ENCODE measurements at places on chromosomes 3 and 15.
A peak's percentile ranks its signal among the peaks of the same experiment; 100 is the strongest.

DNA sequence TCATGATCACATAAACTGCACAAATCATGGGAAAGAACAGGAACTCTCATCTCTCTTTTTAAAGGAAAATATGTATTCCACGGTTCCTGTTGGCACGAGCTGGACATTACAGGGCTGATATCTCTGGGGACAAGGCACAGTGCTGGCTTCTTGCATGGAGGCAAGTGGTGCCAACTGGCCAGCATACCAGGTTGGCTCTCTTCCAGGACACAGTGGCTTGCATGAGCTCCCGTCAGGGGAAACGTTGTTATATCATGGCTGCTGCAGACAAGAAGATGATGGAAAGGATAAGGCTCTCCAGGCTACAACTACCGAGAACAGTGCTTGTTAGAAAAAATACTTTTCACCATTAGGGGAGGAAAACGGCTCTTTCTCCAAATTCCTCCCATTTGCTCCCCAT, 283.9 kb downstream of the RORA start:
- DNase-seq, result no peak

- no peak for DNase-seq
Measured at GRCh38 chr3:143902210-143902609, 53.9 kb upstream of the SLC9A9 start.

DNA sequence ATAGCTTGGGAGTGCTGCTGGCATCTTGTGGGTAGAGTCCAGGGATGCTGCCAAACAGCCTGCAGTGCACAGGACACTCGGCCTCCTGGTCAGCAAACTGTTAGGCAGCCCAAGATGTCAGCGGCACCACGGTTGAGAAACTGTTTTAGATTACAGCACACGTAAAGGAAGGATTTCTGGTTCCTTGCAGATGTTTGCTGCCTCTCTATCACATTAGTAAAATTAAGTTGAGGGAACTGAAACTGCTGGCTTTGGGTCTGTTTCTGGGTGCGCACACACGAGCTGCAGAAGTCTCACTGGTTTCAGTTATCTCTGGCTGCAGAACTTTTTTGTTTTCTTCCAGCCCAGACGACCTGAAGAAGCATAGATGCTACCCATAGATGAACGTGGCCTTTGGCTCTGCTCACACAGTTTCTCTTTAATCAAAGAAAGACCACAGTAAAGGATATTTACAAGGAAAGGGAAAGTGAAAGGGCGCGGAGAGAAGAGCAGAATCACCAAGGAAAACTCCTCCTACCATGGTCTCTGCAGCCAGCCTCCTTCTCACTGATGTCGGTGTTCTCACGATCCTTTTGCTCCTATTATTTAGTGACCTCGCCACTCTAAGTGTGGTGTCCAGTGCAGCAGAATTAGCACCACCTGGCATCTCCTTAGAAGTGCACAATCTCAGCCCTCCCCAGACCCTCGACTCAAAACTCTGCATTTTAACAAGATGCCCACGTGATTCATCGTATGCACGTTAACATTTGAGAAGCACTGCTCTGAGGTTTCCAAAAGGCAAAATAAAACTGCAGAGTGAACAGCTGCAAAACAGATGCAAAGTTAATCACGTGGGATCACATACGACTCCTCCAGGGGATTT, 50.6 kb upstream of the AKAP13 start:
- DNase-seq, result peak; percentile 18

DNA sequence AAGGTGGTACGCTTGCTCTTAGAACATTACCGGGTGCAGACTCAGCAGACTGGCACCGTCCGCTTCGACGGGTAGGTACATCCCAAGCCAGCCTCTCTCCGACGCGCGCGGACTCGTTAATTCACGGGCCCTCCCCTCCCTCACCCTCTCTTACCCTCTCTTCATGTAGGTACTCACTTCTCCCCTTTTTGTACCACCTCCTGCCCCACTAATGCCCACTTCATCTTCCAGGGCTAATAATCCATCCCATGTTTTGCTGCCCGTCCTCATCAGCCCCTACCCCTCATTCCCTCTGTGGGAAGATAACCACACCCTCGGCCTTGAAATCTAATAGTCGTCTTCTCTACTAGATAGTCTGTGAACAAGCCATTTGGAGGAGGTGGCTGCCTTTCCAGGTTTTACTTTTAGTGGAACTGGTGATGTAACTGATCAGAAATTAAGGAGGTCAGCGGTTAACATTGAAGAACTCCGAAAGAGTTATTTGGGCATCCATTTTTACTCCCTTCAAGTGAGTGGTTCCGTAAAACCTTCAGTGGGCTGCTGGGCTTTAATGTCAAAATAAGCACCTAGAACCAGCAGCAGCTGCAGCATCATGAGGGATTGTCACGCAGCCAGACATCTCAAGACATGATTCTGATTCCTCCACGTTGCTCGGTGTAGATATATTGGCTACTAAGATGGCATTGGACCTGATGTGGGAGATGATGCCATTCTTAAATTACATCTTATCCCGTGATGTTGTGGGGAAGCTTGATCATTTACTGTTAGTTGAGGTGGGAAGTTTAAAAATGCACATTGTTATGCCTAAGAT, 1.3 kb downstream of the FEM1B start:
- no peak for DNase-seq

DNA sequence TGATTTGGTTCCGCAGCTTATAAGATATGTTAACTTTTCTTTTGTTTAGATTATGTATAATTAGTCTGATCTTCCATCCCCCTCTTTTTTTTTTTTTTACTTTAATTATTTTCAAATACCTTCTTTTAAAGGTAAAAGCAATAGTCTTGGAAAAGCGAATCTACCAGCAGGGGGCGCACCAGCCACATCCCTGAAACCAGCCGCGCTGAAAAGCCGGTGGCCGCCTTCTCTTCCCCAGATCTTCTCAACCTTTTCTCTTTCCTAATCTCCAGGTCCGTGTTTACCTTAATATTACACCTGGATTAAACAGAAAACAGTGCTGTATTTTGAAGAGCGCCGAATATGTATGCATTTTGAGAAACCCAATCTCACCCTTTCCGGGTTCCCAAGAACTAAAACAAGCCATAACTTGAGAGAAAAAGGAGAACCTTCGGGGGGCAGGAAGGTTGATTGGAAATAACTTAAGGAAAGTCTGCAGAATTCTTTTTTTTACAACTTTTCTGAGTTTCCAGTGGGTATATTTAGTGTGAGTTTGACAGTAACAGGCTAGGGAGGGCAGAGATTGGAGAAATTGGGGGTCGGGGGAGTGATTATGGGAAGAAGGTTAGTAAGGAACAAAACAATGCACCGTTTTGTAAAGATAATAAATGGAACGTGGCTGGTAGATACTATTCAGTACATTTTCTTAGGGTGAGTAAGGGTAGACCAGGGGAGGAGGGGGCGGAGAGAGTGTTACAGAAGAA, 2.0 kb upstream of the SOX2 start:
- DNase-seq, result peak; percentile 64

DNA sequence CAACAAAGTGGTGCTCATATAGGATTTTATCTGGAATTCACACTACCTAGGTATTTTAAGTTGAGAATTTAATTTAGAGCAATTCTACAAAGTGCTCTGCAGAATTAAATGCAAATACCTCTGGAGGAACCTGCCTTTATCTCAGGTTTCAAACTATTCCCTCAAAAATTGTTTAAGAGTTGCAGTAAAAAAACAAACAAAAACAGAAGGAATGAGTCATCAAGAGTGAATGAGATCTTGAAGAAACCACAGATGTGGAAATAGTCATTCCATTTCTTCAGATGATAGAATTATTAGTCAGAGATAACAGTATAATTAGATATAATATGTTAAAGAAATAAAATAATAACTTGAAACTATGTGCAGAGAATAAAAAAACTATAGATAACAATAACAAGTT, 80.8 kb upstream of the SCN5A start:
- no peak for DNase-seq

DNA sequence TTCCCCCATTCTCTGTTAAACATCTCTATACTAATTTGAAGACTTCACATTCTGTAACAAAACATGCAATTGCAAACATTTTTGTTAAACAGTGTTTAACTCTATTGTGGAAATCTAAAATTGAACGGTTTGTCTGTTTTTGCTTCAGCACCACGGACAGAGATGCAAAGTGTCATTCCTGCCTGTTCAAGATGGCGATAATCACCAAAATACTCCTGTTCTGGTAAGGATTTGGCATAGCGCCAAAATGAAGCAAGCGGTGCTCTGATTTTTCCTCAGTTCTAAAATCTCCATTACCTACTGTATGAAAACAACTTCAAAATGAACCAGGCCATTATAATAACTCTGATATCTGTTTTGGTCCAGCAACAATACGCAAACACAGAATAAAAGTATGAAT, 129.7 kb upstream of the TUSC7 start:
- DNase-seq, result no peak

DNA sequence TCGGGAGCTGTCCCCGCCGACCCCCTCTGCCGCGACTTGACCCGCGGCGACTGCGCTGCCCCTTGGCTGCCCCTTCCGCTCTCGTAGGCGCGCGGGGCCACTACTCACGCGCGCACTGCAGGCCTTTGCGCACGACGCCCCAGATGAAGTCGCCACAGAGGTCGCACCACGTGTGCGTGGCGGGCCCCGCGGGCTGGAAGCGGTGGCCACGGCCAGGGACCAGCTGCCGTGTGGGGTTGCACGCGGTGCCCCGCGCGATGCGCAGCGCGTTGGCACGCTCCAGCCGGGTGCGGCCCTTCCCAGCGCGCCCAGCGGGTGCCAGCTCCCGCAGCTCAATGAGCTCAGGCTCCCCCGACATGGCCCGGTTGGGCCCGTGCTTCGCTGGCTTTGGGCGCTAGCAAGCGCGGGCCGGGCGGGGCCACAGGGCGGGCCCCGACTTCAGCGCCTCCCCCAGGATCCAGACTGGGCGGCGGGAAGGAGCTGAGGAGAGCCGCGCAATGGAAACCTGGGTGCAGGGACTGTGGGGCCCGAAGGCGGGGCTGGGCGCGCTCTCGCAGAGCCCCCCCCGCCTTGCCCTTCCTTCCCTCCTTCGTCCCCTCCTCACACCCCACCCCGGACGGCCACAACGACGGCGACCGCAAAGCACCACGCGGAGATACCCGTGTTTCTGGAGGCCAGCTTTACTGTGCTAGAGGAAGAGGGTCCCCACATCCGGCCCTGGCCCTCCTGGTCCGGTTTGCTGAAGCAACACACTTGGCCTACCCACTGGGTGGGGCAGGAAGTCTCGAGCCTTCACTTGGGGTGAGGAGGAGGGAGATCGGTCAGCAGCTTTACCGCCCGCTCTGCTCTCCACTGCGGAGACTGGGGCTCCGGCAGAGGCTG, at the start of gene RASSF1:
Gene RASSF1, minus strand, starts transcription at position 389 of the 882 bp plus-strand sequence. Its CDS starts 31 bp downstream, at position 358.
- DNase-seq, result peak; percentile 65

GRCh38 chr3:179726075-179726699, 73.3 kb downstream of the USP13 start:
- no peak for DNase-seq

DNA sequence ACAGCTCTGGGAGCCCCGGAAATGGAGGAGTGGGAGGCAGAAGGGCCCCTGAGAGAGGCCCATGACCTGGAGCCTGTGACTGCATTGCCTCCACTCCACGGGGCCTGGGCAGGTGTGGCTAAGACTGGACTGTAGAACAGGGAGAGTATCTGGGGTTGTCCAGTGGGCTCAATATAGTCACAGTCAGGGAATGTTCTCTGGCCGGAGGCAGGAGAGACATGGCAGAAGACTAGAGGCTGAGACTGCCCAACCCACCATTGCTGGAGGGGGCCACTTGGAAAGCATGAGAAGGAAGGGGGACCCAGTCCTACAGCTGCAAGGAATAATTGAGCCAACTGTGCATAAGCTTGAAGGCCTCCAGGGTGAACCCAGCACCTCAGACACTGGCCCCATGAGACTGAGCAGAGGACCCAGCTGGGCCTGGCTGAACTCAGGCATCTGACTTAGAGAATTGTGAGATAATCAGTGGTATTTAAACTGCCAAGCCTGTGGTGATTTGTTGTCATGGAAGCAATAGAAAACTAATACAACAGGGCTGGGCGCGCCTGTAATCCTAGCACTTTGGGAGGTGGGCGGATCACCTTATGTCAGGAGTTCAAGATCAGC, 33.1 kb downstream of the NIPA2 start:
- DNase-seq, result no peak

DNA sequence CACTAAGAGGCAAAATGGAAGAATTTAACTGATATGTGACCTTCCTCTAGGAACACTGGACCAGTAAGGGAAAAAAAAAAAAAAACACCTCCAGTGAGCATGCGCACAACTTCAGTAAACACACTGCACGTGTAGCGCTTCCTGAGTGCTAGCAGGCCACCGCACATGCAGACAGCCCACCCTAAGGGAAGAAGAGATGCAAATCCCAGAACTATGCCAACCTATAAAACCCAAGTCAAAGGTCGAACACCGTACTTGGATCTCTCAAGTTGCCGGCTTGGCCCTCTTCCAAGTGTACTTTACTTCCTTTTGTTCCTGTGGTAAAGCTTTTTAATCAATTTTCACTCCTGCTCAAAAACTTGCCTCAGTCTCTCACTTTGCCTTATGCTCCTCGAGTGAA, 64.5 kb upstream of the CADPS start:
- DNase-seq, result no peak

- no peak for DNase-seq
Measured at GRCh38 chr3:67311440-67311839, 313.3 kb downstream of the KBTBD8 start.

- no peak for DNase-seq
Measured at GRCh38 chr3:135238236-135238830, 443.3 kb downstream of the EPHB1 start.

GRCh38 chr3:50028346-50028745, 60.4 kb upstream of the RBM5 start:
- DNase-seq, result no peak

GRCh38 chr3:188345223-188345622, 191.3 kb downstream of the LPP start:
- no peak for DNase-seq

GRCh38 chr15:68781217-68781616, 39.5 kb downstream of the ANP32A start:
- no peak for DNase-seq

DNA sequence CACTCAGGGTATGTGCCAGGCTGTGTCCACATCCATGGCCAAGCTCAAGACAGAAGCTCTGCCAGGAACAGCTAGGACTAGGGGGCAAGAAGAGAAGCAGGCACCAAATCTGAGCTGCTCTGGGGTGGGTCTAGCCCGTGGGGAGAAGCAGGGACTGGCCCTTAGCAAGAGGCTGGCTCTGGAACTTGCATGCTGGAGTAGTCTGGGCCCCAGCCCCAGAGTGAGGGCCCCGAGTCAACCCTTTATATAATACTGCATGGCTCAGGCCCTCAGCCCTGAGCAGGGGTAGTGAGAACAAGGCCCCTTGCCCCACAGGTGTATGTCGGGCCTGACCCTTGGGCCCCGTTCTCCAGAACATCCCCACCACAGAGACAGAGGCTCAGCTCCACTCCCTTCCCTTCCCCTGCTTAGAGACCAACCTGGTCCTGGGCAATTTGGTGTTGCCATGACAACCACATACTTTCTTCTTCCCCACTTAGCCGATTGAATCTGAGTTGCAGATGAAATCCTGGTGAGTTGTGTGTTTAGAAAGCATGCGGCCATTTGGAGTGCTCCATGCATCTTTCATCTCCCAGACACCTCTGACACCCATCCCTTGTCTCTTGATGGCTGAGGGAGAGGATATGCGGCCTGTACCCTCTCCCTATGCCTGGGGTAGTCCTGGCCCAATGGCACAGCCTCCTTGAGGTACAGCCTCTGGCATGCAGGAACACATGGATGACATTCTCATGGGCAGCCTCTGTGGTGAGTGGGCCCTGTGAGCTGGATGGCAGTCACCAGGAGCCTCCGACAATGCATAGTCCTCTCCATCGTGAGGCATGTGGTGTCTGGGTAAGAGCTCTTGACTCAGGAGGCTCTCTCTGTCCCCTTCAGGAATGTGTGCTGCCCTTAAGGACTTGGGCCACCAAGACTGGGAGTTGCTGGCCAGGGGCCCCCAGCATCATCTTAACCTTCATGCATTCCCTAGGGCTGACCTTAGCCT, 29.2 kb upstream of the SFMBT1 start:
- no peak for DNase-seq

- no peak for DNase-seq
Measured at GRCh38 chr3:169394316-169394715, 269.2 kb downstream of the MECOM start.
